ENCODE measurements at places on chromosomes 2 and 18.

- peak; percentile 63 for DNase-seq
These were observed 71.0 kb upstream of the ITM2C start for GRCh38 chr2:230793572-230794359.

- DNase-seq: peak; percentile 54
These were observed 42.4 kb downstream of the HK2 start for GRCh38 chr2:74876081-74876886.

- no peak for DNase-seq
These were observed 211.0 kb downstream of the RDH14 start for GRCh38 chr2:18349421-18349820.

DNA sequence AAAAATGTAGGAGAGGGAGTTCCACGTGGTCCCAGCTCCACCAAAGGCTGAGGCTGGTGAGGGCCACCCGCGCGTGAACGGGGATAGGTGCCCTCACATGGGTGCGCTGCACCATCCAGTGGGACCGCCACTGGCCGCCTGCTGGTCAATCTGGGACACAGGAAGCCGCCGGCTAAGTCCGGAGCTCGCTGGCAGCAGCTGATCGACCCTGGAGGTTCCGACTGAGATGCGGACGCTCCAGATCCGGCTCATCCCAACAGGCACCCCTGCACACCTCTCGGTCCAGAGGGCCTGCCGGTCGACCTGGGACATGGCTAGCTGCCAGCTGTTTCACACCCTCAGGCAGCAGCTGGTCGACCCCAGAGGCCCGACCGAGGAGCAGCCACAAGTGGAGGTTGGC, 116.5 kb upstream of the ANKRD30BL start:
- DNase-seq: no peak

DNA sequence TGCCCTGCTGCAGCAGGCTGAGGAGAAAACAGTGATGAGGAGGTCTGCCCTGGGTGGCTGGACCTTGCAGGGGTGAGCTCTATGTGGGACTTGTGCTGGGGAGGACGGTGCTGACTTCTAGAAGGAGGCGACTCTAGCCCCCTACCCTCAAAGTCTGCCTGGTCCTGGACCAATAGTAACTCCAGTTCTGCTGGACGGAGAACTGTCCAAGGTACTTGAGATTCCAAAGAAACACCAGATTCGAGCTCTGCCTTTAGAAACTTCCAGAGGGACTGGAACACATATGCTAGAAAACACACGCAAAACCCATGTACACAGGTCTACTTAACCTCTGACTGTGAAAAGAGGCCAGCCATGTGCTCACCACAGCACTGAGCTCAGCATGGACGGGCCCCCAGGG, 260.6 kb downstream of the TWIST2 start:
- DNase-seq: no peak

DNA sequence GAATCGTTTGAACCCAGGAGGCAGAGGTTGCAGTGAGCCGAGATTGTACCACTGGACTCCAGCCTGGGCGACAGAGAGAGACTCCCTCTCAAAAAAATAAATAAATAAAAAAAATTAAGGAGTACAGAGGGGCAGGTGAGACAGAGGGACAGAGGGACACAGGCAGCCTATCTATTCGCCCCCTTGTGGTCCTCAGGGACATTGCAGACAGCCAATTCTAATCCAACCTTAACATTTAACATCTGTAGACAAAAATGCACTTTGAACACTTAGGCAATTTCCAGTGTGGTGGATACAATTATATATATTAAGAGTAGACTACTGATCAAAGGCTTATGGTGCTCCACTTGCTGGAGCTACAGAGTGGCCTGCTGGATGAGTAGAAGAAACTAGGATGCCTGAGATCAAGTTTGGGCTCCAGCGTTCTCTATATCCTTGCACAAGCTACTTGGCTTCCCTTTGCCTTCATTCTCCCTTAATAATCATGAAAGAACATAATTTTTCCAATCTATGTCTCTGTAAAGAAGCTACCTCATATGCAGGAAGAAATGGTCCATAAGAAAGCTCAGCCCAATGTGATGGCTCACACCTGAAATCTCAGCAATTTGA, 8.2 kb upstream of the SMARCAL1 start:
- no peak for DNase-seq

DNA sequence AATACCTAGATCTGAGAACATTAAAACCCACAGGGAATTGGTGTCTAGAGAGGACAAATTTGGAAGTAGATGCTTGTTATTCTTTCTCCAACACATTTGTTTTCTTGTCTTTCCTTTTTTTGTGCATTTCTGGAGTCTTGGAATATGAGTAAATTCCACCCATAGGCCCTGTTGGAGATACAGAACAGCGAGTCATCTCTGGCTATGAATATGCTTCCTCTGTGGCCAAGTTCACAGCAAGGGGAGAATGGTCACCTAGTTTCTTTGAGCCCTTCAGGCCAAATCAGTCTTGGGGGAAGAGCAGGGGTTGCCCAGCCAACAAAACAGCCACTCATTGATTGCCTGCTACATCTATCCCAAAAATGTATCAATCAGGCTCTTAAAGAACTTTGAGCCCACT, 31.3 kb downstream of the SP140L start:
- no peak for DNase-seq

DNA sequence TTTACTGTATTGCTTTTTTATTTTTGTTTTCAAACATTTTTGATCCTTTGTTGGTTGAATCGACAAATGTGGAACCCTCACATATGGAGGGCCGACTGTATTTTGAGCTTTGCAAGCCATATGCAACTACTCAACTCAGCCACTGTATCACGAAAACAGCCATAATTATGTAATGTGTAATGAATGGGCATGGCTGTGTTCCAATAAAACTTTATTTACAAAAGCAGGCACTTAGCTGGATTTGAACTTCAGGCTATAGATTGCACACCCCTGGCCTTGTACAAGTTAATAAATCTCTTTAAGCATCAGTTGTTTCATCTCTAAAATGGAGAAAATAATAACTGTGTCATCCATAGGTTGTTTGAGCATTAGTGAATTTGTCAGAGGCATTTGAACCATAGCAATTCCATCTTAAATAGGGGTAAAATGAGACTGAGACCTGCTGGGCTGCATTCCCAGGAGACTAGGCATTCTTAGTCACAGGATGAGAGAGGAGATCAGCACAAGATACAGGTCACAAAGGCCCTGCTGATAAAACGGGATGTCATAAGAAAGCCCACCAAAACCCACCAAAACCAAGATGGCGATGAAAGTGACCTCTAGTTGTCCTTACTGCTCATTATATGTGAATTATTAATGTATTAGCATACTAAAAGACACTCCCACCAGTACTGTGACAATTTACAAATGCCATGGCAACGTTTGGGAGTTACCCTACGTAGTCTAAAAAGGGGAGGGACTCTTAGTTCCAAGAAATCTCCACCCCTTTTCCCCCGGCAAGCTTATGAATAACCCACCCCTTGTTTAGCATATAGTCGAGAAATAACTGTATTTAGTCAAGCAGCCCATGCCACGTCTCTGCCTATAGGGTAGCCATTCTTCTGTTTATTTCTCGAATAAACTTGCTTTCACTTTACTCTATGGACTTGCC, 13.7 kb upstream of the LTBP1 start:
- DNase-seq: no peak
